ENCODE measurements at places on chromosomes 3 and 15.

DNA sequence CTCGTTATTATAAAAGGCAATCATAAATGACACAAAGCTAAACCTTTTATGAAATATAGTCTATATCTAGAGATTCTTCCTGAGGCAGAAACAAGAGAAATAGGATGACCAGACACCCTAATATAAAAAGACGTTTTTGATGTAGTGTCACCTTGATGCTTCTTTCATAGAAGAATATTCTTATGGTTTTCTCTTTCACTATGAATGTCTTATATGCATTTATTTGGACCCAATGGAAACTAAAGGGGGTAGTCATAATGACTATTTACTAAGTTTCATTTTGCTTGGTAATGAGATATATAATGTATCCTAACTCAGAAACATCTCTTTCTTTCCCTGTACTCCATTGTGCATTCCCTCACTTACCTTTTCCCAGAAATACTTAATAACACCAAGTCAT is 393.9 kb downstream of the RAP2B start:
- no peak for DNase-seq

- no peak for DNase-seq
Observed at GRCh38 chr15:37058316-37058985, 41.9 kb downstream of the MEIS2 start.

DNA sequence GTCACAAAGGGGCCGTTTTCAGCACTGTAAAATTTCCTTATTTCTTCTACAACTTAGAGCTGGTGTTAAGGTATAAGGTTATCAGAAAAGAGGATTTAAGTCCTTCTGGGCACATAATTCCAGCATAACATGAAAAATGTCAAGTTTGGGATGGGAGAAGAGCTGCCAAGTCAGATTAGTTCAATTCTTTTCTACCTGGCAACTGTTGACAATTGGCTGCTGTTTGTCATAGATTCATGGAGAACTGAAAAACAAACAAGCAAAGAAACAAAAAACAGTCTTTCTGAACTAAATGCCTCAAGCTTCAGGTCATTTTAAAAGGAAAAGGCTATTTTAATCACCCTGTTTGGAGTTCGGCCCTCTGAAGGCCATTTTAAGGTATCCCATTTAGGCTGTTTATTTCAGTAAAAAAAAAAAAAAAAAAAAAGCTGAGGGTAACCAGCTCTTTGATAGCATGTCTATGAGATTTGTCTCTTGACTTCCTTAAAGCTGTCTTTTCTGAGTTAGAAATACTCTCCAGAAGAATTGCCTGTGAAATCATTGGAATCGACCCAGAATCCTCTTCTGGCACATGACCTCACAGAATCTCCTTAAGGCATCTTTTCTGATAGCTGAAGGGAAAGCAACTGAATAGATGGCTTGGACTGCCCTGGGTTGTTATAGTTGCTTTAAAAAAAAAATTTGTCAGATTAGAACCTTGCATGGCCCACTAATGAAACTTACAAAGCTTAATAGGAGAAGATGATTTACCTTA is 173.3 kb downstream of the SEMA6D start:
- DNase-seq: no peak

DNA sequence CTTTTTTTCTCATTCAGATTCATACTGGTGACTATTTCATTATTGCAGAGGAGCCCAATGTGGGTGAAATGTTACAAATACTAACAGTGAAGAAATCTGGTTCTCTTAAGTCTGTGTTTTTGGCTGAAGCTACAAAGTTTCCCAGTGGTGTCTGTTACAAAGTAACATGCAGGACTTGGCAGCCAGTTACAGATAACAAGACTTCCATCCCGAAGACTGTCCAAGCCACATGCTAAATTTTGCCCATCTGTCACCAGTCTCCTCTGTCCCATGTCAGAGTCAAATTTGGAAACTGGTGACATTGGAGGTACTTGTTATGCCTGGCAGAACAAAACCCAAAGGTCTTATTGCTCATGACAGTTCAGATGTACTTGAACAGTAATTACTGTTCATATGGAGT is 269.2 kb upstream of the GOLIM4 start:
- DNase-seq: no peak

DNA sequence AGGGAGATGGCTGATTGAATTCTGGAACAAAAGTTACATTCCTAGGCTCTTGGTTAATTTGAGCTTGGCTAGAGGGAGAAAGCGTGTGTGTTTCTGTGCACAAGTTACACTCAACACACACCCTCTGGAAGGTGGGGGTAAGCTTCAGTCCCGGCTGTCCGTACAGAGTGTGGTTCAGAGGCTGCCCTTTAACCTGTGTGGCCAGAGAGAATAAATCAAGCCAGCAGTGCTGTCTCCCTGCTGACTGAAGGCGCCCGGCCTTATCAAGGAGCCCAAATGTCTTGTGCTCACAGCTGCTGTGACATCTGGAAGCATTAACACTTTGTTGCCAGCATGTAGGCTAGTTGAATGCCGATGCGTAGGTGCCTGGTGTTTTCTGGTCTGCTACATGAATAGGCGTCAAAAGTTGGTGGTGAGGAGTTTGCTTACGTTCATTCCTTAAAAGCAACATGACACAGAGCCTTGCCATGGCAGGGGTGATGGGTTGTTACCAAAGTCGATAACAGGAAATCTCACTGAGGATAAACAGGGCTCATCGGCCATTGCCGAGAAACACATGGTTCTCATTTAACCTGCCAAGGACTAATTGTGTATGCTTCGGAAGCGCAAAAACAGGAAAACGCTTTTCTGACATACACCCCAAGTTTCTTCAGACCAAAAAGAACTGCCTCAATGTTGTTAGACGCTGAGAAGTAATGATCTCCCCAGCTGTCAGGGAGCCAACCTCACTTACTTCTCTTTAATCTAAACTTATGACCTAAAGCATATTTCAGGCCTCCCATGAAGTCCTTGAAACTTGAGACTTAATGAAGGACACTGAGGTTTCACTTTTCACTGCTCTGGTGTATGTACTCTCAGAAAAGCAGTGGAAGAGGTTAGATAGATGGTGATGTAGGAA is 95.8 kb upstream of the CTDSPL start:
- no peak for DNase-seq

DNA sequence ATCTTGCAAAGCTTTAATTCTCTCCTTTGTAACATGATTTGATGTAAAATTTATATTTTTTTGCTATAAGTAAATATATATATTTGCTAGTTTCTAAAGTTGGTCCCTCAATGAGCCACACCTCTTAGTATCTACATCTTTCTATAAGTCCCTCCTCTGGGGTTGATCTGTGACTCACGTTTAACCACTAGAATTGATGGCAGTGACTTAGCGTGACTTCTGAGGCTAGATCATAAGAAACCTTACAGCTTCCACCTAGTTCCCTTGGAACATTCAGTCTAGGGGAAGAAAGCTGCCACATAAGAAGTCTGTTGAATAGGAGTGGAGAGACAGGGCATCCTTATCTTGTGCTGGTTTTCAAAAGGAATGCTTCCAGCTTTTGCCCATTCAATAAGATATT is 56.6 kb upstream of the TNIK start:
- no peak for DNase-seq

DNA sequence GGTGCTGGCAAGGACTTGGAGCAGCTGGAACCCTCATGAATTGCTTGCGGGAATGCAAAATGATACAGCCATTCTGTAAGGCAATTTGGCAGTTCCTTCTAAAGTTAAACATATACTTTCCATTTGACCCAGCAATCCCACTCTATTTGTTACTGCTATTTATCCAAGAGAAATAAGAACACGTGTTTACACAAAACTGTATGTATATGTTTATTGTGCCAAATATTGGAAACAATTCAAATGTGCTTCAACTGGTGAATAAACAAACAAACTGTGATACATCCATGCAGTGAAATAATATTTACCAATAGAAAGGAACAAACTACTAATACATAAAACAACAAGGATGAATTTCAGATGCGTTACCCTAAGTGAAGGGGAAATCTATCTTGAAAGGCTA is 60.0 kb upstream of the NTRK3 start:
- DNase-seq: no peak

DNA sequence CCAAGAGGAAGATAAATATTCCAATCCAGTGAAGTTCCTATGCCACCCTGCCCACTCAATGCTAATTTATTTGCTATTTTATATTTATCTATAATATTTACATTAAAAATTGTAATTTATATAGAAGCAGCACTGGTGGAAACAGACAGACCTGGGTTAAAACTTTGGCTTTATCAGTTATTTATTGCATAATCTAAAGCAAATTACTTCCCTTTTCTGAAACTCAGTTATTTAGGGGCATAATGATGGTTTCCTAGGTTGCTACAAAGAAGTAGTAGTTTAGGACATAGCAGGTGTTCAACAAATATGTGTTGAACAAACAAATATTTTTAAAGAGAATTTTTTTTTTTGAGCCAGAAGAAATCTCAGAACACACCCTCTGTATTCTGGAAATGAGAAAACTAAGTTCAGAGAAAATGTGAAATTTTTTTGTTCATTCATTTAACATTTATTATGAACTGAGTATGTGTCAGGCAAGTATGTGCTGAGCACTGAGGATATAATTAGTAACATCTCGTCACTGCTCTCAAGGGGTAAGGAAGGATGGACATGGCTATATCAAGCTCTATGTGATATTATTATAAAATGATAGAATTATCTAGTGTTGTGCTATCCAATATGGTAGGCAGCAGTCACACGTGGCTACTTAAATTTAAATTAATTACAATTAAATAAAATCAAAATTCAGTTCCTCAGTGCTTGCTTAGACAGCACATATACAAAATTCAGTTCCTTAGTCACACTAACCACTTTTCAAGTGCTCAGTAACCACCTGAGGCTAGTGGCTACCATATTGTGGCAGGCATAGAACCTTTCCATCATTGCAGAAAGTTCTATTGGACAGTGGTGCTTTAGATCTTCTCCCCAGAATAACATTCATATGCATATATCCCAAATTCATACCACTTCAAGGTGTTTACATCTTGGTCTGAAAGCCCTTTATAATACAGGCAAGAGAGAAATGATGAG is 7.0 kb upstream of the UBE2Q2 start:
- DNase-seq: no peak

- DNase-seq: no peak
Observed at GRCh38 chr3:181764544-181764943, 52.8 kb downstream of the SOX2 start.

DNA sequence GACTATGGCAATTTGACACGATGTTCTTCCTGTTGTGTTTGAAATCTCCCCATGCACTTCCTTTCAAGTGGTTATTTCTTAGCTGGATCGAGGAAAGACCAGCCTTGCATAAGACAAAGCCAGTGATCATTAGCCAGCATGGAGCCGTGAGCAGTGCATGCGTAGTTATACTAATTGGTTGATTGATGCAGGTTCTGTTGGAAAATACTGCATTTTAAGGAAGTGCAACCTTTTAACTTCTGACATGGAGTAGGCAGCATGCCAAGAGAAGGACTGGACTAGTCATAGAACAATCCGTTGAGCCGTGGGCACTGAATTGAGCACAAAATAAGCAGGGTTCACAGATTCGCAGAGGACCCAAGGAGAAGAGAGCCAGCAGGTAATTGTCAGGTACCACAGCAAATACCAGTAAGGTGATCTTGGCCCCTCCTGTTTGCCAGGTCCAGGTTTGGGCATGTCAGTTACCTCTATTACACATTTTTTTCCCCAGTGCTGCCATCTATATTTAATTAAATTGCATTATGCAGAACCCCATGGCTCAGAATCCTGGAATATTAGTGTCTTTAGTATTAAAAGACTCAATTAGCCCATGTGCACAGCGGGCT is 29.0 kb upstream of the BCL6 start:
- peak; percentile 64 for DNase-seq

DNA sequence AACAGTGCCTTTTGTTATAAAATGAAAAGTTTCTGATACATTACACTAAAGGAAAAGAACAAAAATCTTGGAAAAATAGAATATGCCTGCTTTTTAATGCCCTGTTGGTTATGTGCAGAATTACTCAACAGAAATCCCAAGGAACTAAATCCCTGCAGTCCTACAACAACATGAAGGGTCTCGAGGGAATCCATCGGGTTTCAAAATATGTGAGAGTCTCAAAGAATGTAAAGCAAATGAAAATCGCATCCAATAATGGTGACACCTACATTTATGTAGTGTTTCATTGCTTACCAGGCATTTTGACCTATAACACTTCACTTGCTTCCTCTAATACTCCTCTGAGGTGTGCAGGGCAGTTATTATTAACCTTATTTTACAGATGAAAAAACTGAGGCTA is 411.3 kb downstream of the FOXP1 start:
- DNase-seq: no peak

DNA sequence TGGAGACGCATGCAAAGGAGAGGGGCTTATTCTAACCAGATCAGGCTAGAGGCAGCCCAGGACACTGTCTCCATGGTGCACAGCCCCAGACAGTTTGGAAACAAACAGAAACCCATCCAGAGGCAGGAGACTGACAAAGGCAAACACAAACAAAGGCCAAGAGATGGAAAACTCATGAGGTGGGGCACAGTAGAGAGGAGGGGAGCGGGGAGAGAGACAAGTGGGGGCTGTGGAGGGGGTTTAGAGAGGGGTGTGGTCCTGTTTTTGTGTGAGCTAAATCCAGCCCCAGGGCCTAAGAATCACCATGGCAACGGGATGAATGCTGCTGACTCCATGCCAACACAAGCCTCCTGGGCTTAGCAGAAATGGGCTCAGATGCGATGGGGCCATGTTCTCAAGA is 32.3 kb downstream of the PARP16 start:
- no peak for DNase-seq

DNA sequence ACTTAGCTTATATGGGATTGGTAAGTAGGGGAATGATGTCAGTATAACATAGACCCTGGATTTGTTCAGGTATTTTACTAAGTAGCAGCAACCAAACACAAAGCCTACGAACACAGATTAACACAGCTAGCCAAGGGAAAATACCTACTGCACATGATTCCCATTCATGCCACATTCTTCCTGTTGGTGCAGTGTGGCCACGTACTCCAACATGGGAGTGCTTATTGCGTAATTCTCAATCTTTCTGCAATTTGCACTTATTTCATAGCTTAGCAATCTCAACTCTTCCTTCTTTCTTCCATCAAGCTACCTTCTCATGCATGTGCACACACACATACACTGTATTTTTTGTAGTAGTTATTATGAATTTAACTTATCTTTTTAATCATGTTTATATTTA is 186.8 kb downstream of the IL5RA start:
- peak; percentile 10 for DNase-seq

DNA sequence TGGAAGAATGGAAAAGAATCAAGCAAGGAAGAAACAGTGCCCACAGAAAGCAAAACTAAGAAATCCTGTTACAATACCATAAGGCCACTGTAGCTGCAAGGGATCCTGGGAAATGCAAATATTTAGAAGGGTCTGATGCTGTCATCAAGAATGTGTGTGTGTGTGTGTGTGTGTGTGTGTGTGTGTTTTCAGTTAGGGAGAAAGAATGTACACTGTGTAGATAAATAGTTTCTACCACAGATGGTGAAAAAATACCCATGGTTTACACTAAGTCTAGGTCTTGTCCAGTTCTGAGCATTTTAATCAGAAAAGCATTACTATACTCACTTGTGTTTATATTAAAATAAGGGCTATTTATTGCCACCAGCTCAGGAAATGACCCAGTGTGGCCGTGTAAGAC is 355.0 kb downstream of the RBMS3 start:
- DNase-seq: no peak

All from A673 (cell line).